Cardiac septum (tissue), 1 donor: ENCODE measurements at places on chromosomes 13 and 19. TPM values are rescaled to one million over a fixed set of nuclear protein-coding genes. Genes with fewer than 3 reads are reported as not detected.

SMIM17 gene
- not detected for total RNA-seq

GRCh38 chr19:55855160-55855559 is 18.8 kb downstream of the NLRP4 start:
- DNase-seq = no peak

DNA sequence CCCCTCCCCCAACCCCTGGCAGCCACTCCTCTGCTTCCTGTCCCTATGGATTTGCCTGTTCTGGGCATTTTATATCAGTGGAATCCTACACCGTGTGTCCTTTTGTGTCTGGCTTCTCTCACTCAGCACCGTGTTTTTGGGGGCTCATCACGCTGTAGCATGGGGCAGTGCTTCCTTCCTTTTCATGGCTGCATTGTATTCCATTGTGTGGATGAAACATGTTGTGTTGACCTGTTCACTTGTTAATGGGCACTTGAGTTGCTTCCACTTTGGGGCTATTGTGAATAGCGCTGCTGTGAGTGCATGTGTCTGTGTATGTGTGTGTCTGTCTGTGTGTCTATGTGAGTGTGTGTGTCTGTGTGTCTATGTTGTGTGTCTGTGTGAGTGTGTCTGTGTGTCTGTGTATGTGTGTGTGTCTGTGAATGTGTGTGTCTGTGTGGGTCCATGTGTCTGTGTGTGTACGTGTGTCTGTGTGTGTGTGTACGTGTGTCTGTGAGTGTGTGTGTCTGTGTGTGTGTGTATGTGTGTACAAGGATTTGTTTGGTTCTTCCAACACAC is 57.2 kb downstream of the AP1M1 start:
- no peak for DNase-seq

- no peak for DNase-seq
Observed at GRCh38 chr13:107819071-107819470, 396.3 kb downstream of the LIG4 start.

DNA sequence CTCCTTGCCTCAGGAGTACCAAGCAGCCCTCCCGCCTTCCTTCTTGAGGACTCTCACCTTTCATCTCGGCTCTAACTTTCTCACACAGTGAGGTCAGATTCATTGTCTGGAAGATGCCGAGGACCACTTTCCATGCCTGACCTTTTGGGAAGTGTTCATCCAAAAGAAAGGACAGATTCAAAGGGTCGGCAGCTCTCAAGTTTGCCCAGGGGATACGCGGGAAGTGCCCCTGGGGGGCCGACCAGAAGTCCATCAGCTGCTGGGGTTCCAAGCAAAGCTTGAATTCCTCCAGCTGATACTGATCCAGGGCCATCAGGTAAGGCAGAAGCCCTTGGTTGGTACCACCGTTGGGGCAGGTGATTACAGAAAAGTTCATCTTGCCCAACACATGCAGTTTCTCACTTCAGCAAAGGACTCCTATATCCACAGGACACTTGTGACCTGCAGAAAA is at the start of gene NLRP13:
NLRP13 (minus strand) TSS at position 401 of the 451 bp plus-strand sequence; CDS start at position 376, 25 bp downstream.
- DNase-seq = no peak

GRCh38 chr13:44230071-44230470 is 143.6 kb upstream of the SERP2 start:
- no peak for DNase-seq

GRCh38 chr13:48505597-48506091 is 27.2 kb downstream of the RCBTB2 start:
- DNase-seq = no peak

DNA sequence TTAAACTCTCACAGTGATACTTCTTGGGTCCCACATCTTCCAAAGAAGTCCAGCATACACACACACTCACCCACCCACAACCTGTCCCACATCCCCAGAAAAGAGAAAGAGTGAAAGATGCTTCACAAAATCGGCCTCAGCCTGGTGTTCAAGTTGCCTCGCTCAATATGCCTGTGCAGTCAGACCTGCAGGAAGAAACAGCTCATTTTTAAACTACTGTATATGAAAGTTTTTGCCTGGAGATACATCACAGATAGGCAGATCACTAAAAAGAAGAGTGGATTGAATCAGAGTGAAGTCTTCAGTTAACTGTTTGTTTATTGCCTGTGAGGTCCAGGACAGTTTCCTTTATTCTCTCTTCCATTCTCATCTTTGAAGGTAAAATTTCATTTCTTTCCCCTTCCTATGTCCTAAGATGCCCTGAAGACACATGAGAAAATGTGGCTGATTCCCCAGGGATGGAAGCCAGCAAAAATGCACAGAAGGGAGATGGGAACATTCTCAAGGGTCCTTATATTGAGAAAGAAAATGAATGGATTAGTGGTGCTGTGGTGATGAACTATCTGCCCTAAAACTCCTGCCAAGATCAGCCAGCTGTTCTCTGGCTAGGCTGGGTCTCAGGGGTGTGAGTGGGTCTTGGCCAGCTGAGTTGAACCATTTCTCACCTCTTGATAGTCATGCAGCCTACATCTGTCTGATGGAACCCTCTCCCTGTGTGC is 259.0 kb downstream of the ITGBL1 start:
- no peak for DNase-seq
